ENCODE measurements at places on chromosomes 11 and 22.

- DNase-seq = no peak
Measured at GRCh38 chr22:45107671-45108070, 56.1 kb upstream of the NUP50 start.

DNA sequence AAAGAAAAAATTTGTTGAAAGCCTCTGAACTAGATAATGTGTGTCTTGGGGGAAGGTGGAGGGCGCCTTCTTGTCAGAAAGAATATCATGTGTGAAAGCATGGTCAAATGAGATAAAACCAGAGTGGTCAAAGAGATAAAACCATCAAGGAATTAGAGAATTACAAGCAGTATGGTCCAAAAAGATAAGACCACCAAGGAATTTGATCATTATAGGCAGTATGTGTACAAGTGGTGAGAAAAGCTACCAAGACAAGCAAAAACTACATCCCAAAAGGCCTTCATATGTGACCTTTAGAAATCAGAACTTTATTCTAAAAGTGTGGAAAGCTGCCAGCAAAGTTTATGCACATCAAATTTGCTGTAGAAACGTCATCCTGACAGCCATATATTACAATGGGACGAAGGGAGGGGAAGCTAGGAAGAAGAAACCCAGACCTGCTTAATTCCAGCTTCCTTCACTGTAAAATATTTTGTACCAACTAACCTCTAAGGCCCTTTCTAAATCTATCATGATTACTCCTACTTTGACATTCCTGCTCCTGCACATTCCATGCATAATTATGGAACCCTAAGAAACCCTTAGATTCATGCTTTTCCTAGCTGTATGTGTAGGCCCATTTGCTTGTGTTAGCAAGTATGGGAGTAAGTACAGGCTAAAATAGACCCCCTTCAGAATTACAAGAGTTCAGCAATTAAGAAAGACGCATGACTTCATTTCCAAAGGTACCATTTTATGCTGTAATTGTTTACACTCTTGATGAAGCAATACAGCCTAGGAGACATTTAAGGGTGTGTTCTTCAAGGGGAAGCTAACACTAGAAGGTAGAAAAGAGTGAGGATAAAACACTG is 51.6 kb downstream of the LGR4 start:
- no peak for DNase-seq

DNA sequence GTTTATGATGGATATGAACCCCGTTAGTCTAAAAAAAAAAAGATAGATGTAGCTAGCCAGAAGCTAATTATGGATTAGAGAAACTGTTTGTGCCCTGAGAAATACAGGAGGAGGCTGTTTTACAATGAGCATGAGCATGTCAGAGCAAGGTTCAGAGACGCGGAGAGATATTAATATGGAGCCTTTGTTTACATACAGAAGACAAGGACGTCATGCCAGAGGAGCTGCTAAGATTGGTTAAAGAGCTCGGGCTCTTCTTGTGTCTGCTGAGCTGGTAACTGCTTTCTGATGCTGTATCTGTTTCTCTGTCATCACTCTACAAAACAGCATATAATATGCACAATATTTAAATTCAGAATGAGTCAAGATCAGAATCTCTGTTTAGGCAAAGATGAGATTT is 24.9 kb upstream of the CCDC89 start:
- DNase-seq = no peak

DNA sequence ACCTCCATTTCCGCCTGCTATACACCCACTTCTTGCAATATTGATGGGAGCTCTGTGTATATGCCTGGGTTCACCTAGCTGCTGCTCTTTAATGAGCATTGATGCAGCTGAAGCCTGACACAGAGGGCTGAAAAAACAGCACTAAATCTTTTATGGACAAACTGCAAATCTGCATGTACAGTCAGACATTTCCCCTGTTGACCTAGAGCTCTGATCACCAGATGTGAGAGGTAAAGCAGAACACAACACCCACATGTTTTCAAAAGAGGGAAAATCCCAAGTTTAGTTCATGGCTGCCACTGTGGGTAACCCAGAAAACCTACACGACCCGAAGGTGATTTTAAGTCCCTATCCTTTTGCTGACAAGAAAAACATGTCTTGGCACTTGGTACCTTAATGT is 303.0 kb upstream of the PITPNB start:
- no peak for DNase-seq

- no peak for DNase-seq
Measured at GRCh38 chr11:102564110-102564509, 33.6 kb upstream of the MMP7 start.

- no peak for DNase-seq
Measured at GRCh38 chr11:126145954-126146353, 65.5 kb downstream of the RPUSD4 start.
